EL (cell line): ENCODE measurements at places on chromosomes 12 and 14.

- DNase-seq: no peak
Observed at GRCh38 chr14:99459481-99460100, 21.1 kb downstream of the SETD3 start.

GRCh38 chr12:120363274-120363855 lies 5.6 kb downstream of the MSI1 start:
- no peak for DNase-seq

- DNase-seq: no peak
Observed at GRCh38 chr12:111488271-111488670, 82.5 kb downstream of the SH2B3 start.

GRCh38 chr12:115382681-115383080 lies 698.7 kb upstream of the TBX3 start:
- DNase-seq: no peak

DNA sequence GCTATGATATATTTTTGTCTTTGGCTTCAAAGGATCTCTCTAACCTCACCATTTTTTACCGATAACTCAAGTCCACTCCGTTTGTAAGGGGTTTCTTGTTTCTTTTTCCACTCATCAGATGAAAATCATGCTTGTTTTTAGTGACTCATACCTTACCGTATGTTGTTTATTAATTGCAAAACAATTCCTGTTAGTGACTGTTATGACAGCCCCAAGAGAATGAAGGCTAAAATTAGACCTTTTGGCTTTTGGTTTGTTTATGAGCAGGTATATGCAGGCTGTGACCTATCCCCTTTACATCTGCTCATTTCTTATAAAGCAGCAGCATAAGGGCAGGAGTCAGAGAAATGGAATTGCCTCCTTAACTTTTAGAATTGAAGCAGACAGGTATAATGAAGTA lies 319.8 kb downstream of the CEP128 start:
- peak; percentile 58 for DNase-seq
